Esophagus muscularis mucosa (tissue), 4 donors: ENCODE measurements at places on chromosomes 1 and 21. TPM values are rescaled to one million over a fixed set of nuclear protein-coding genes. Genes with fewer than 3 reads are reported as not detected.

DNA sequence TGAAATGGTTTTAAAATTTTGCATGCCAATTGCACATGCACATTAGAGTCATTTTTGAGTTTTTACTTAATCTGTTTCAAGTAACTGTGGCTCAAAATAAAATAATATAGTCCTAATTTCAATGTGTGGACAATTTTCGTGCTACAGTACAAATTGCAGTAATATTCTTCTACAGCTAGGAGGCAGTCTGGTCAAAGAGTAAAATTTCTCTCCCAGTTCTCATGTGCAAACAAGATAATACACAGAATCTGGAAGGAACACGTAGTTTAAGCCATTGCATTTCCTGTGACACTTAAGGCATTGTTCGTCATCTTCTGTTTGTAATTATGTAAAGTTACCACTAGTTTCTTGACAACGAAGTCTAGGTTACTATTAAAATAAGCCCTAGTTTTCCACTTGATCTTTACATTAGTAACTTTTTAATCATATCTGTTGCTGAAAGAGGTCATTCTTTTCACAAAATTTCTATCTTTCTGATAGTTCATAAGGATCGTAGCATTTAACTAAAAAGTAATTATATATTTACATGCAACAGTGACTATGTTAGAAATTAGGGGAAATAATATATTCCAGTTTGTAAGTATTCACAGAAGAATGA lies 28.9 kb downstream of the ODR4 start:
- no peak overlapping the region for H3K4me3 ChIP-seq
- peaks cover 5% of the 10 kb centered on the region for H3K4me1 ChIP-seq
- no peak for DNase-seq
- no peak overlapping the region for H3K27ac ChIP-seq
- peaks cover 64% of the 10 kb centered on the region for H3K36me3 ChIP-seq

SLFNL1 gene
- 0.17 TPM for total RNA-seq

- H3K36me3 ChIP-seq, result no peaks in the 10 kb centered on the region
- peak overlapping the region; percentile 11 for H3K27ac ChIP-seq
- no peaks in the 10 kb centered on the region for H3K27me3 ChIP-seq
- peaks cover 9% of the 10 kb centered on the region for H3K4me1 ChIP-seq
- DNase-seq, result no peak
Observed at GRCh38 chr1:76140227-76140626, 65.7 kb downstream of the ST6GALNAC3 start.

GRCh38 chr21:41752231-41752681 lies 14.6 kb downstream of the RIPK4 start:
- H3K4me1 ChIP-seq, result no peaks in the 10 kb centered on the region
- H3K27me3 ChIP-seq, result no peaks in the 10 kb centered on the region
- no peak for DNase-seq
- H3K36me3 ChIP-seq, result no peaks in the 10 kb centered on the region

- no peak overlapping the region for H3K4me3 ChIP-seq
- peak; percentile 91 for DNase-seq
- peaks cover 13% of the 10 kb centered on the region for H3K4me1 ChIP-seq
- H3K27ac ChIP-seq, result no peak overlapping the region
- H3K27me3 ChIP-seq, result no peaks in the 10 kb centered on the region
- H3K36me3 ChIP-seq, result no peaks in the 10 kb centered on the region
Observed at GRCh38 chr1:147752511-147752910, 7.9 kb downstream of the GJA5 start.

GRCh38 chr1:45846931-45847330 lies 43.5 kb downstream of the MAST2 start:
- H3K36me3 ChIP-seq, result no peaks in the 10 kb centered on the region
- DNase-seq, result no peak
- H3K4me1 ChIP-seq, result peaks cover 4% of the 10 kb centered on the region
- no peak overlapping the region for H3K4me3 ChIP-seq
- no peak overlapping the region for H3K27ac ChIP-seq

DNA sequence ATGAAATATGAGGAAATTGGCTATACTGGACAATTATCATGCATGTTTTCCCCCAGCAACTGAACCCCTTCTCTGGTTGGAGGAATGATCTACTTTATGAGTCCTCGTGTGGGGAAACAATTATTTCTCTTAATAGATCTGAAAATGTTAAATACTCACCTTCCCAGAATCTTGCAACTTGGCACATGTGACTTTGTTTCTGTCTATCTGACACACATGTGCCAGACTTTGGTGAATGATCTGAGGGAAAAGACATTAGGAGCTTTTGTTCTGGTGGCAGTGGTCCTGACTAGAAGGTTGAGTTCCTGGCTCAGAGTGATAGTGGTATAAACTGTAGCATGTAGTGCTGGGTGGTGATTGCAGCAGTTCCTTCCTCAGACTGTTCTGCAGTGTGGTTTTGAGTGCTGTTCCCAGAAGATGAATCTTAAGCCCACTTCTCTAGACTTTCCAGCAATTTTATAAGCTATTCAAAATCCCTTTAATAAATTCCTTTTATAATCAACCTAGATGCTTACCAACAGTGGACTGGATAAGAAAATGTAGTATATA lies 59.3 kb upstream of the B3GALNT2 start:
- H3K36me3 ChIP-seq, result no peaks in the 10 kb centered on the region
- H3K4me1 ChIP-seq, result no peaks in the 10 kb centered on the region
- DNase-seq, result no peak
- no peaks in the 10 kb centered on the region for H3K27me3 ChIP-seq
- H3K27ac ChIP-seq, result no peak overlapping the region

ATAD3C gene
- total RNA-seq, result 2.4 TPM
